ENCODE measurements at places on chromosomes 12 and 14.

DNA sequence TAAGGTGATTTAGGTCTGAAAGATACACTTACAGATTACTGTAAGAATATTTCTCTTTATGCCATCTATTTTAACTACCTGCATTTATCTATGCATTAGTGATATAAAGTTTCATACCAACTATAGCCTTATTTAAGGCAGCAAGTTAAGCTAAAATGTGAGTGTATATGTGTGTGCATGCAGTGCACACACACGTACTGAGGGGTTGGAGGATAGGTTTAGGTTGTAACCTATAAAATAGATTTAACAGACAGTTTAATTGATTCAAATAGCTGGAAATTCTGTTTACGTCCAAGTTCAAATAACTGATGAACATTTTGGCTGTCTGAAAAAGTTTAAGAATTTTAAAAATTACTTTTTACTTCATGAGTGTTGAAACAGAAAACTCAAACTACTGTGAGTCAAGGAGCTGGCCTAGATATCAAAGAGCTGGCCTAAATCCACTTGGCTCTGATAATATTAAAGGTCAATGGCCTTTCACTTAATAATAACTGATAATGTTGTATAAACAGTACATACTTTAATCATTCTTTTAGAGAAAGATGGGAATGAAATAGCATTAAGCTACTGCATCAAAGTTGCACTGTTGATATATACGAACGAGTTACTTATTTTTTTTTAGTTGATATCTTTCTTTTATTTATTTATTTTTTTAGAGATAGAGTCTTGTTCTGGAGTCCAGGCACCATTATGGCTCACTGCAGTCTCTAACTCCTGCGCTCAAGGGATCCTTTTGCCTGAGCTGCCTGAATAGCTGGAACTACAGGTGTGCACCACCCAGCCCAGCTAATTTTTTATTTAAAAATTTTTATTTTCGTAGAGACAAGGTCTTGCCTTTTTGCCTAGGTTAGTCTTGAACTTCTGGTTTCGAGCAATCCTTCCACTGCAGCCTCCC, 13.8 kb upstream of the KCNJ8 start:
- no peak for DNase-seq

DNA sequence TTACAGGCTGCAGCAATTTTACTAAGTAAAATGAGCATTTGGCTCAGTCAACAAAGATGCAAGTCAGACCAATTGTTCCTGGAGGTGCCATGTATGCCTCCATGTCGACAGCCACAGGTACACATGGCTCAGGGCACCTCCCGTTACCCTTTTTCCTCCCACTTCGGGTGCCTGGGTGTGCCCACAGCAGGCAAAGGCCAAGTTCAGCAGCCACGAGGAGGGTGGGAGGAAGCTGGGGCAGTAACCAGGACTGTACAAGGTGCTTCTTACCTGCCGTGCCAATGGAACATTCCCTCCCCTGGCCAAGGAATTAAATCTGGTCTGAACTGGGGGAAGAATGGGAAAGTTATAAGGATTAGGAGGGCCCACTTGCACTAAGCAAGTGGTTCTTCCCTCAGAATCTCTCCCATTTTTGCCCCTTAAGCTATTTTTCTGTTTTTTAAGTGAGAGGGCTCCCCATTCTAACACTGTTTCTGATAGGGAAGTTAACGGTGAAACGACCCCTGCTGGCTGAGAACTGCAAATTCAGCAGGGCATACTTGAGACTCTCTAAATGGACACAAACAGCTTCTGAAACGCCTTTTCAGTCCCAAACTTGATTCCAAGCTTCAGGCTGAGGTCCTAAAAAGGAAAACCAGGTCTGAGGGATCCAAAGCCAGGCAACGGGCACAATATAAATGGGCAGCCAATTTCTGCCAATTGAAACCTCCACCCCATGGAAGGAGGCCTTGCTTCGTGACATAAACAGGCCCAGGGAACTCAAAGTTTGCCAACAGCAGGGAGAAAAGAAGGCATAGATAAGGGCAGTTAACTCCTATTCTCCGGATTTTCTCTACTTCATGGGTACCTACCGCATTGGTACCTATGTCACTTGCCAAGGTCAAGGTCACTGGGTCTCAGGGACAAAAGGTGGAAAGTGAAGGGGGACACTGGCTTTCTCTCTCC, 24.8 kb downstream of the CLECL1 start:
- peak; percentile 70 for DNase-seq

GRCh38 chr14:60174352-60175254, 9.4 kb upstream of the DHRS7 start:
- DNase-seq: no peak

DNA sequence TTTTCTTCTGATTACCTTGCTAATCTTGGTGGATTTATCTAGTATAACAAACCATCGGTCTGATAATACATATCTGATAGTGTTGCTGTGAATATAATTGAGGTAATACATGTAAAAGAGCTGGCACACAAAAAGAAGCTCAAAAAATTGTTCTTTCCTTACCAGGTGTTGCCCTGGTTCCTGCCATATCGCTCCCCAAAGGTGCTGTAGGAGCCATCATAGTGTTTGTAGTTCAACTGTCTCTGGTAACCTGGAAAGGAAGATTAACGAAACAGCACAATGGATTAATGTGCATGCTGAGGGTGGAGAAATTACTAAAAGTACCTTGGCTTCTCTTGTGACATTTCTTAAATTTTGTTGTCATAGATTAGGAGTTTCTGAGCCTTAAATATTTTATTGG, 36.6 kb downstream of the A2M start:
- no peak for DNase-seq

GRCh38 chr14:74902941-74903705, 19.9 kb downstream of the RPS6KL1 start:
- no peak for DNase-seq

DNA sequence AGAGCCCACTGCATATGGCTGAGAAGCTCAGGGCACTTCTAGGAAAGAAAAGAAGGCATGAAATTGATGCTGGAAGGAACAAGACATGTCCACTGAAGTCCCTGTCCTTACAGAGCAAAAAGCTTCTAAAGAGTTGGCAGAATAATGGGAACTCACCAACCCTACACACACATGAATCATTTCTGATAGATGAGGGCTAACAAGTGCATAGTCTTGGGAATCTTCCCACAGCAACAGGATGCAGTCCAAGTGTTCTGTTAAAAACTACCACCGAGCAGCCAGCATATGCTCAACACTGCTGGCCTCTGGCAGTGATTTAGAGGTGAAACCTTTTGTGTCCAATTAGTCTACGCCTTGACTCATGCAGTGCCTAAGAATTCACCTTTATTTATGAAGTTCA, 44.8 kb downstream of the RHOJ start:
- DNase-seq: no peak

DNA sequence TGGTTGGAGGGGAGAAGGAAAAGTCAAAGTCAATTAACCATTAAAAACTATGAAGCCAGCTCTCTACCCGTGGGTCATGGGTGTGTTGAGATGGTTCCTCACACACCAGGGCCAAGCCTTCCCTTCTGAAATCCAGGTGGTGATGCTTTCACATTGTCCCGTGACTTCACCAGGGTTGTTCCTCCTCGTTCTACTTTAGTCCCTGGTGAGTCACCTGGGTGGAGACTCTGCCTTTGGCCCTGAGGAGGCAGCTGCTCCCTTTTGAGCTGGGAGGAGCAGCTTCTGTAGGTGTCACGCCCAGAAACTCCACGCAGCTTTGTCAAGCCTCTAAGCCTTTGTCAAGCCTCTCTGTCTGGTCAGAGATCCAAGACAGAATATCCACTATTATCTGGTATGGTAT, 348.3 kb downstream of the BMP4 start:
- no peak for DNase-seq

GRCh38 chr14:95183532-95184412, 26.4 kb upstream of the DICER1 start:
- no peak for DNase-seq
